ENCODE measurements at places on chromosomes 7 and 10.

DNA sequence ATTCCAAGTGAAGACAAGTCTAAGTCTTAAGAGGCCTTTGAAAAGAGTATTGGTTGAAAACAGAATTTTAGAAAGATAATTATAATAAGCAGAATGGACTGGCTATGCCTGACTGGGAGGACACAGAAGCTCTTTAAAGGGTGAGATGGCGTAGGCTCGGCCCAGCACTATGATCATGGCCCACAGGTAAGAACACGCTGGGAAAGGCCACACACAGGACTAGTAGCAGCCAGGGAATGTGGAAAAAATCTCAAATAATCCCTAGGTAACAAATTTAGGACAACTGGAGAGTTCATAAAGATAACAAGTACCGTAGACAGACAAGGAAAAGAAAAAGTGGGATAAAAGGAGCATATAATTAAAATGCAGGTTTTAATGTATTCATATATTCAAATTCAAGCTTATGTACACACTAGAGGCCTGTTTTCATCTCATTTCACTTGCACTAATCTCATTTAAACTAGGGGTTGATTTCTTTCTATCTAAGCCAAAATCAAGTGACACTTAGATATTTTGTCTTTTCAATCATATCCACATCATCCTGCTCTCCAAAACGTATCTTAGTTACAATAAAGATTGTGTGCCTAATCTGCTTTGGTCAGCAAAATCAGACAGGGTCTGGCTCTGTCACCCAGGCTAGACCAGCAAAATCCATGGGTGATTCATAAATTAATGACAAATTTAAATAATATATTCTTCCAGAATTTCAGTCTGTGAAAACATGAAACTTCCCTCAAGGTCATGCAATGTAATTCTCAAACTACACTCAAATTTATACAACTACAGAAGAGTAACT lies 53.0 kb downstream of the EZH2 start:
- DNase-seq, result no peak

GRCh38 chr7:139522830-139523198 lies 671 bp upstream of the CLEC2L start:
- no peak for DNase-seq

DNA sequence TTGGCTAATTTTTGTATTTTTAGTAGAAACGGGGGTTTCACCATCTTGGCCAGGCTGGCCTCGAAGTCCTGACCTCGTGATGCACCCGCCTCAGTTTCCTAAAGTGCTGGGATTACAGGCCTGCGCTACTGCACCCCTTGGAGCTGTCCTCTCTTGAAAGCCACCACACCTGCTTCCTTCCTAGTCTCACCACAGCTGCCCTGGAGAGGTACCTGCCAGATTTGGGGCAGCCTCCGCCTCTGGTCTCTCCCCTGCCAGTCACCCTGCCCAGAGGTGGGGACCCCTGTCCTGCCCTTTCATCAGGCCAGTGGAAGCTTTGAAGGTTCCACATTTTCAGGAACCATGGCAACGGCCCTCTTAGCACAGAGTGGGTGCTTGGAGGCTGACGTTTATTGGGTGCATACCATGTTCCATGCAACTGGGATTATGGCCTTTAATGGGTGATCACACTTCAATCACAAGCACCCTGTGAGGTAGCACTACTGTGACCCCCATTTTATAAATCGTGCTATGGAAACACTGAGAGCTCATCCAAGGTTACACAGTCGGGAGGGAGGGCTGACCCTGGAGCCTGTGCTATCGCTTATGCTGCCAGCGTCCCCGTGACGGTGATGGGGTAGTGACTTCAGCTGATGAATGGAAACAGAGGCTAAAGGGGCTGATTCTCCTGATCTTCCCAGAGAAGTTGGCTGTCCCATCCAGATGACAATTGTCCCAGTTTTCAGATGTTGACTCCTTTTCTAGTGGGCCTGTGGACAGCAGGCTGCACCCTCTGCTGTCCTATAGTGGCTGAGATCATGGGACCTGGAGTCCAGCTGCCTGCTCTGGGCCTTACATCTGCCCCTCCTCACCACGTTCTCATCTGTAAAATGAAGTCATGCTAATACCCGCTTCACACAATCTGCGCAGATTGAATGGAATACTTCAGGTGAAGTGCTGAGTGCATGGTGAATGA lies 11.5 kb upstream of the FGFR2 start:
- no peak for DNase-seq

- DNase-seq, result no peak
These were observed 358.6 kb downstream of the PTPRN2 start for GRCh38 chr7:158228986-158229385.

DNA sequence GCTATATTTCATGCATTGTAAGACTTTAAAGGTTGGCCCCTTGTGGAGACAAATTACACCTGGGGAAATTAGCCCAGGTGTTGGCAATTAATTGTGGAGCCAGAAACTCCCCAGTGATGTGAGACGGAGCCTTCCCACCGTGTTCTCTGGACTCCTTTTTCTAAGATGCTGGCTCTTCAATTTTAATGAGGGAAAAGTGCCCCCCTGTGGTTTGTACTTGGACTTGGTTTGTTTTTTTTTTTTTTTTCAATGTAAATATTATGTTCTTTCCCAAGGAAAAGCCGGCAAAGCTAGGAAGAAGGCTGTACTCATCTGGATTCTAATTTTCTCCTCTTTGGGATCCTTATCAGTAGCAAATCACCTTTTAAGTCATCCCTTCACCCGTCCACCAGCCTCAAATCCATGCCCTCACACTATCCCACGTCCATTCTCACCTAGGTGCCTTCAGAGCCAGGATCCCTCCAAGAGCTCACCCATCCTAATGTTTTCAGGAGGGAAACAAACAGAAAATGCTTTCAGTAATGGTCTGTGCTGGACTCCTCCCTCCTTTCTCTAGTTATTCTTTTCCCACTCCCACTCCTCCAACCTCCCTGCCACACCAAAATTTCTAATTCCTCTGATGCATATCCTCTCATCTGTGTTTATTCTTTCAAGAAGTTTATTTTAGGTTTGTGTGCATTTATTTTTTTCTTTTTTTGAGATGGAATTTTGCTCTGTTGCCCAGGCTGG lies 20.4 kb upstream of the ST8SIA6 start:
- peak; percentile 3 for DNase-seq

DNA sequence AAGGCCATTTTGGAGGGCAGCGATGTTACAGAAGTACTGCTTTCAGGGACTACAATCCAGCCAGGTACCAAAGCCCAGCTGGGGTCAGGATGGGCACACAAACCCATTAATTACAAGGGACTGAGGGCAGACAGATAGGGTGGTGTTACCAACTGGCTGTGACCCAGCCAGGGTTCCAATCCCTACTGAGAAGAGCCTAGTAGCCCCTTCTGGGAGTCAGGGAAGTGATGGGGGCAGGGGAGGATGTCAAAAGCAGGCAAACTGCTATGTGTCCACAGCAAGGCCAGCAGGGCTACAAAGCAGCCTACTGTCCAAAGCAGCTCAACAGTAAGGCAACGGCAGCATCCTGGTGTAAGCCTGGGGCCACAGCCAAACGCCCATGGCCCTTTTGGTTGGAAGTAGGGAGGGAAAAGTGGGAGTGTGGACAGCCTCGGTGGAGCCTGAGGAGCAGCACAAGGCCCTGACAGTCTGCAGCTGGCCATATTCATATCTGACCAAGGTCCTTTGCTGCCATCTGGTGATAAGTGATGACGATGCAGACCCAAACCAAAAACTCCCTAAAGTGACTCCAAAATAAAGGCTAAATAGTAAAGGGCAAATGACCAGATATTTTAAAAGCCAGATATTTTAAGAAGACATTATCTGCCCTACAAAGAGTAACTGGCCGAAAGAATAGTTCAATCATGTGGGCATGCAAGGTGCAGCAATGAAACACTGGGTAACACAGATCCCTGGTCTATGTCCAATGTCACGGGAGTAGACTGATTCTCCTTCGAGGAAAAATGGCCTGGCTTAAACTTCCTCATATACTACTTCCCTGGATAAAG lies 56.9 kb downstream of the XPNPEP1 start:
- peak; percentile 43 for DNase-seq

GRCh38 chr10:50636618-50637579 lies 13.1 kb upstream of the SGMS1 start:
- DNase-seq, result no peak

- DNase-seq, result no peak
These were observed 25.5 kb upstream of the EZH2 start for GRCh38 chr7:148909568-148909967.

GRCh38 chr10:14742382-14742781 lies 32.3 kb downstream of the FAM107B start:
- DNase-seq, result no peak

GRCh38 chr10:79189181-79189580 lies 120.4 kb downstream of the ZMIZ1 start:
- DNase-seq, result no peak

GRCh38 chr7:3109311-3109915 lies 65.7 kb upstream of the CARD11 start:
- no peak for DNase-seq

- peak; percentile 2 for DNase-seq
These were observed 45.9 kb upstream of the GNAI1 start for GRCh38 chr7:80088705-80089104.

GRCh38 chr7:27179030-27179429 lies 4.9 kb upstream of the HOXA10 start:
- no peak for DNase-seq

GRCh38 chr7:87885018-87885417 lies 8.7 kb downstream of the DBF4 start:
- no peak for DNase-seq

GRCh38 chr10:100338434-100339036 lies 8.5 kb upstream of the SCD start:
- peak; percentile 84 for DNase-seq

DNA sequence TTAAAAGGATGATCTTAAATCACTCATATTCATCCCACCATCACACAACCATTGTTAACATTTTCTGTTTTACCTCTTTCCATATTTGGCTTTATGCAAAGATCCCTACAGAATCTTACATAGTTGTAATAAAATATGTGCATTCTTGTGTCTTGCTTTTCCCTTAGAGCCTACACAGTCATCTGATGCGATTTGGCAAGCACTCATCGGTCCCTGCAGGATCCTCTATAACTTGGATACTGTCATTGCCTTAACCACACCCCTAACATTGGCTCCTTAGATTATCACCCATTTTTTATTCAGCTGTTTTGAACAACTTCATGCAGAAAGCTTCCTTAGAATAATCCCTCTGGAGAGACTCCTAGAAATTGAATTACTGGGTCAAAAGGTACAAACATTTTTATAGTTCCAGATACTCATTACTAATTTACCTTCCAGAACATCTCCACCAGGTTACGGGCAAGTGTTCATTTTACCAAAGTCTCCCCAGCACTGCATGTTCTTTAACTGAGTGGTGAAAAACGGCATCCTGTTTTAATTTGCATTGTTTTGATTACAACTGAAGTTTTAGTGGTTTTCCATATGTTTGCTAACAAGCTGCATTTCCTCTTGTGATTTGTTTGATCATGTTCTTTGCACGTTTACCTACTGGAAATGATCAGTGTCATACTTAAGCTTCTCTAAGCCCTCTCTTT lies 268.3 kb downstream of the GRID1 start:
- DNase-seq, result no peak

- no peak for DNase-seq
These were observed 143.4 kb upstream of the GRB10 start for GRCh38 chr7:50926049-50926448.

- DNase-seq, result peak; percentile 79
These were observed 38.5 kb downstream of the CDK1 start for GRCh38 chr10:60816628-60817397.

GRCh38 chr7:145643981-145644380 lies 472.6 kb upstream of the CNTNAP2 start:
- no peak for DNase-seq

- DNase-seq, result no peak
These were observed 54.5 kb upstream of the RAB18 start for GRCh38 chr10:27449571-27449970.

- DNase-seq, result no peak
These were observed 212.7 kb downstream of the ADK start for GRCh38 chr10:74363727-74364126.

DNA sequence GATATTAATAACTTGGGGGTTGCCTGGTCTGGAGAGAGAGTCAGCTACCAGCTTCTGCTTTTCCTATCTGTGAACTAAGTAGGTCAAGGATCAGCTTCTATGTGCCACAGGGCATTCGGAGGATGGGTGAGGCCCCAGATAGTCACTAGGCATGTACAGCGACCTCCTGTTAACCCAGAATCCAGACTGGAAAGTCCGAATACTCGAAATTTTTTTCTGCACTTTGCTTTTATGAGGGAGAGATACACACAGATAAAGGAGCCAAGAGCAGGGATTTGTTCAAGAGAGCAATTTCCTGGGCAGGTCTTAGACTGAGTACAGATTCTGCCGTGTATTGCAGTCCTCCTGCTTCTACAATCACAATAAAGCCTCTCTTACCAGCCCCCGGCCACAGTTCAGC lies 54.2 kb downstream of the EMX2 start:
- DNase-seq, result no peak

GRCh38 chr7:103657474-103657894 lies 211.5 kb upstream of the SLC26A5 start:
- DNase-seq, result no peak

DNA sequence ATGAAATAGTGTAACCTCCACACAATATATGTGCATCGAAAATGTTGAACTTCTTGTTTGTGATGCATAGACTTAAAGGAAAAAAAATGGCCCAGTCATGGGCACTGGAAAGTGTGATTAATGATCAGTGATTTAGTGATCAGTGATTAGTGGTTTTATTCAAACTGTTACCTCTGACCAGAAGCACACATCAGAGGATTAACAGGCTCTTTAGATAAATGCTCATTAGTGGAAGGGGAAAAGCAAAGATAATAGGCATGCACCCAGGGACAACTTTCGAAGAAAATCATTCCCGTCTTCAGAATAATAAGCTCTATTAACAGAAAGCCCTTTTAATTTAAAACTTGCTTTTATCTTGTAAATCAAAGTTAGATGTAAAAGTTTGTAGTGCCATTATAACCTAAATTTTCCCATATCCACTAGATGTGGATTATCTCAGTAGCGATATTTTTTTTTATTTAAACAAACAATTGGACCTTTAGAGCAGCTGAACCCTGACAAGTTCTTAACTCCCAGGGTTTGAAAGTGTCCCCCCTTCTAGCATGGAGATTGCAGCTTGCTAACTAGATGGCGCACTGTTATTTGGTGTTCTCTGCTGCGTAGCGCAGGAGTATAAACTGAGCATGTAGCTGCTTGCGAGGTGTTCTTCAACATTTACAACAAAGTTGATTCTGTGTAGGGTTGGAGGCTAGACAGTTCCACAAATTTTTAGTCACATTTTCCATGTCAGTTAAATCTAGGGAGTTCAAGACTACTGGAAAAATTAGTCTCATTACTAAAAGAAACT lies at the start of gene CREB5:
Gene CREB5 (plus strand): TSS at position 643 of the 787 bp plus-strand sequence. CDS start 397 bp downstream, outside the sequence.
- DNase-seq, result peak; percentile 79

DNA sequence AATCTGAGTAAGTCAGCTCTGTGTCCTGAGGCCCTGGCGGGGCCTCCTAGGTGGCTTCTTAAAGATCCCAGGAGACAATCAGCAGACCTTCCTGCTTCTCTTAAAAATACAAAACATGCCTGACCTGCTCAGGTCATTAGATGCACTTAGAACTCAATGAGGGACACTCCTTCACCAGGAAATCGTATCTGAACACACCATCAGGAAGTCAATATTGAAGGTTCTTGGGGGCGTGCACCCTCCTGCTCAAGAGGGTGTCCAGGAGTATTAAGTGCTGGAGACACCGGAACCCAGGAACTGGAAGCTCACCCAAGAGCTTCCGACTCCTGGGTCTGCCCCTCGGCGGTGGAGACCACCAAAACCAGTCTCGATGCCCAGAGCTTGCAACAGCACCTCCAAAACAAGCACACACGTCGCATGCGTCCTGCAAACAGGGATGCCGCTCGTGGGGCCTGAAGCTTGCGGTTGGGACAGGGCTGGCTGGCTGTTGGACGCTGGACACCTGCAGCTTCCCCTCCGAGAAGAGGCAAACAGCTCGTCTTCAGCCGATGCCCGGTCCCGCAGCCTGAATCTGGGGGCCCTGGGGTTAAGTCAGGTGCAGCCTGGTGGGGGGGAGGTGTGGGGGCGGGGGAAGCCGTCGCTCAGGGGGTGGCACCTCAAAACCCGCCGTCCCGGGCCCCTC lies 803 bp downstream of the RAPGEF5 start:
- DNase-seq, result peak; percentile 62

All from NCI-H82 (cell line).